Gastrocnemius medialis (tissue), 4 donors: ENCODE measurements at places on chromosomes 1 and 21.

- peaks cover 4% of the 10 kb centered on the region for H3K27me3 ChIP-seq
- no peak for DNase-seq
- no peak overlapping the region for H3K27ac ChIP-seq
Observed at GRCh38 chr1:13674377-13674776, 25.6 kb upstream of the PRDM2 start.

GRCh38 chr1:193181536-193181935, 4.9 kb downstream of the B3GALT2 start:
- H3K4me1 ChIP-seq: peaks cover 47% of the 10 kb centered on the region
- H3K4me3 ChIP-seq: no peak overlapping the region
- H3K36me3 ChIP-seq: no peaks in the 10 kb centered on the region
- no peak overlapping the region for H3K27ac ChIP-seq
- H3K27me3 ChIP-seq: no peaks in the 10 kb centered on the region

GRCh38 chr1:160068225-160068624, 1.7 kb downstream of the KCNJ10 start:
- H3K36me3 ChIP-seq: no peaks in the 10 kb centered on the region
- H3K4me1 ChIP-seq: peaks cover 7% of the 10 kb centered on the region
- H3K4me3 ChIP-seq: no peak overlapping the region
- H3K27ac ChIP-seq: no peak overlapping the region

DNA sequence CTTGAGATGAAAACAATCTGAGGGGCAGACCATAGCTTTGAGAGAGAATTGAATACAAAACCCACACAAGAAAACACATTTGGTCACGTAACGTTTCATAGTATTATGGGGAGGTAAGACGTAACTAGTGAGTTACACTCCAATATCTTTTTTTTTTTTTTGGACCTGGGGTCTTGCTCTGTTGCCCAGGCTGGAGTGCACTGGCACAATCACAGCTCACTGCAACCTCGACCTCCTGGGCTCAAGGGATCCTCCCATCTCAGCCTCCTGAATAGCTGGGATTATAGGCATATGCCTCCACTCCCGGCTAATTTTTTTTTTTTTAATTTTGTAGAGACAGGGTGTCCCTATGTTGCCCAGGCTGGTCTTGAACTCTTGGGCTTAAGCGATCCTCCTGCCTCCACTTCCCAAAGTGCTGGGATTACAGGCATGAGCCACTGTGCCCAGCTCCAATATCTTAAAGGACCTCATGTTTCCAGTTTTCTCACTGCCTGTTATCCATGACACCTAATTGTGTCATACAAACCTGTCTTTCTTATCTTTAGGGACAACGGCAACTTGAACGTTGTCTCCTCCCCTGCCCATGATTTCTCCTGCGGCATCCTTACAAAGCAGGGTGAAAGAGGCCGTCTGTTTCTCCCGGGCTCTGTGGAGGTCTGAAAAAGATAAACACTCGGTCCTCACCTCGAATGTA, 5.3 kb downstream of the TRIM45 start:
- H3K36me3 ChIP-seq: peaks cover 39% of the 10 kb centered on the region
- H3K4me3 ChIP-seq: no peak overlapping the region

DNA sequence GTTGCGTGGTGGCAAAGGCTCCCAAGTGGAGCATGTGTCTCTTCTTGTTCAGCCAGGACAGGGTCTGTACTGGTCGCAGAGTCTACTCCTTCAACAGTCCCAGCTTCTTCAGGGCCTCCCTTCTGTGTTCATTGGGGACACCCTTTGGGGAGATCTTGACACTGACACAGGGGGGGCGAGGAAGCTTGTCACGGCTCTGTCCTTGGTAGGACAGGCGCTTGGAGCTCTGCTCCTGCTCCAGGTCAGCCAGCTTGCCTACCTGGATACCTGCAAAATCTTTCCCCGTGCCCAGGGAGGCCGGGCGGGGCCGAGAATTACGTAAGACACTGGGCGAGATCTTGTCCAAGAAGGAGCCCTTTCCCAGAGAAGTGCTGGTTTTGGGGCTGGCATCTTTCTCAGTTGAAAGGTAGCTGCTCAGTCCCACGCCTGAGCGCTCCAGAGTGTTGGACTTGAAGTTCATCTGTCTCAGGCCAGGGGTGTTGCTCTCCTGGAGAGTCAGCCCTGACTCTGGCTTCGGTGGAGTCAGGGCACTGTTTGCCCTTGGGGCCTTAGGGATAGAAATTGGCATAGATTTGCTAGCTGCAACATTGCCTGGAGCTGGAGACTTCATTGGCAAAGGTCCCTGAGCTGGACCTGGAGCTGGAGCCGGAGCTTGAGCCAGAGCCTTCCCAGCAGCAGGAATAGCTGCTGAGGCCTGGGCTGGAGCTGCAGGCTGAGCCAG, 10.5 kb downstream of the C1orf116 start:
- no peak overlapping the region for H3K27ac ChIP-seq
- H3K4me3 ChIP-seq: no peak overlapping the region
- no peaks in the 10 kb centered on the region for H3K36me3 ChIP-seq
- DNase-seq: no peak
- H3K4me1 ChIP-seq: peaks cover 15% of the 10 kb centered on the region

DNA sequence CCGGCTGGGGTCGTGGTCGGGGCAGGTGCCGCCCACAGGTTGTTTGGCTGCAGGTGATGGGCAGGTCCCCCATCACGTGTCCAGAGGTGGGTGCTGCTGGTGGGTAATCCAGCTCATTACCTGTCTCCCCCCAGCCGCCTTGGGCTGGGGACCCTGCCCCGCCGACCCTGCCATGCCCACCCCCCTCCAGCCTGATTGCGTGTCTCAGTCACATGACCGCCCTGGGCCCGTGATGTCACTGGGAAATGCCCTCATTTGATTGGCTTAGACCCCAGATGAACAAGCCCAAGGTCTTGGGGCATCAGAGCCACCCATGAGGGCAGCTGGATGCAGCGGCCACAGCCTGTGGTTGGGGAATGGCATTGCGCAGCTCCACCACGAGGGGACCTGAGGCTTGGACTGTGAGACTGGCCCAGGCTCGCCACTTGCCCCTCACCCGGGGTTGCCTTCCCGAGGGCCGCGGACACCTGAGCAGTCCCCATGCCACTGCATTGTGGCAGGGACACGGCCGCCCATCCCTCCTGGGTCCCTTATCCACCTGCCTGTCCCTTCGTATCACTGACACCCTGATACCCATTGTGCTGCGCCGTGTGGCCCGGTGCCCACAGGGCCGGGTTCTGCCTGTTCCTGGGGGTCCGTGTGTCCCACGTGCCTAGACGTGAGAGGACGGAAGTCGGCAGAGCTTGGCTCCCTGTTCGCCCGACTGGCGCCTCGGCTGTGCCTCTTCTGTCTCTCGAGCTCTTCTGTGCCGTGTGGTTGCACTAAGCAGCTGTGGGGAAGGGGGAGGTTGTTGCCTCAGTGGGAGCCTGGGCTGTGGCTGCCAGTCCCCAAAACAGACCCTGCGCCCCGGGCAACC, 68.0 kb downstream of the FAAP20 start:
- no peak overlapping the region for H3K4me3 ChIP-seq
- no peak overlapping the region for H3K27ac ChIP-seq
- H3K36me3 ChIP-seq: no peaks in the 10 kb centered on the region
- no peaks in the 10 kb centered on the region for H3K4me1 ChIP-seq
